ENCODE measurements at places on chromosomes 2 and 18.

GRCh38 chr2:14735696-14736095 lies 103.2 kb downstream of the LRATD1 start:
- DNase-seq = no peak

DNA sequence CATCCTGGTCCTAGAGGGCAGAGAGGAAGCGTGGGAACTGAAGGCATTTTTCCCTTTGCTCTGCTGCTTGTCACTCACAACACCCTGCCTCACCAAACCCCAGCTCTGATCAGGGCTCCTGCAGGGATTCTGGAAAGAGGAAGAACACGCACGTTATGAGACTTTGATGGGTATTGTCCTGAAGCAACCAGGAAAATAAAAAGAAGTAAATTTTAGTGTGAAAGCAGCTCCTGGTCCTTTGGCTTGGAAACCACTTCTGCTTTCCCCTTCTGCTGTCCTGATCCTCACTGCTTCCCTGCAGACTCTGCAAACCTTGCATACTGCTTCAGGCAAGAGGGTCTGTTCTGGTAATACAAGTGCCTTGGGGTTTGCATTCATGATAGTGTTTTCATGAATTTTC lies 164.1 kb downstream of the SLC8A1 start:
- DNase-seq = no peak

GRCh38 chr2:150271952-150272802 lies 215.3 kb downstream of the RND3 start:
- DNase-seq = no peak

DNA sequence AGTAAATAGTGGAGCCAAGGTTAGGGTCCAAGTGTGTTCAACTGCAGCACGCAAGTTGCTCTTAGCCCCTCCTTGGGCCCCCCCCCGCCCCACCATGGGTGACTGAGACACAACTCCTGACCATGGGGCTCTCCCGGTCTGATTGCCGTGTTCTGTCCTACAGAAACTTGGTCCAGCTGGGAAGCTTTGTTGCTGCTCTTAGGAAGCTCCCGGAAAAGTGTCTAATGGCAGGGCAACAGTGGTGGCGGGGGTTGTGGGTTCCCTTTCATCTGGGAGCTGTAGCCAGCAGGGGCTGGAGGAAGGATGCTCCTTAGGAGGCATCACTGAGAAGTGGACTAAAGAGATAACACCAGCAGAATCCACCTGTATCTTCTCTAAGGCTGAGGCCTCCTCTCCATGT lies 111.1 kb downstream of the CYP26B1 start:
- no peak for DNase-seq

GRCh38 chr2:140988597-140988996 lies 1142.2 kb downstream of the LRP1B start:
- no peak for DNase-seq

GRCh38 chr2:232537499-232537898 lies 2.0 kb upstream of the CHRNG start:
- no peak for DNase-seq

- DNase-seq = no peak
These were observed 58.2 kb downstream of the RAPH1 start for GRCh38 chr2:203476881-203477280.

DNA sequence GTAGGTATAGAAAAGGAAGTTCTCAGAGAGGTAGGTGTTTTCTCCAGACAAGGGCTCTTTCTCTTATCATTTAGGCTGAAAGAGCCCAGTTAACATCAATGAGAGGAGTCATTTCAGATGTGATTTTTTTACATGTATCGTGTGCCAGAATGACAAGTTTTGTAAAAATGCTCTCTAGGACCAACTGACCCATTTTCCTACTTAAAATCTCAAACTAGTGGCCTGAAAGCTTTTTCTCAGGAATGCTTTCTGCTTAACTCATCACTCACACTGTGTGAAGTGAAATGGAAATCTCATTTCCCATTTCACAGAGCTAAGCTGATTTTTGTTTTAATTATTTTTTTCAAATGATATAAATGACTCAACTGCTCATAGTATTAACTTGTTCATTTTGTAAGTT lies 128.7 kb upstream of the CYP26B1 start:
- no peak for DNase-seq

- no peak for DNase-seq
These were observed 87.4 kb upstream of the MSTN start for GRCh38 chr2:190149908-190150307.

All from central memory CD4-positive, alpha-beta T cell (primary cell).